CD4-positive, alpha-beta memory T cell (primary cell): ENCODE measurements at places on chromosomes 12 and 14. TPM values are rescaled to one million over a fixed set of nuclear protein-coding genes. Genes with fewer than 3 reads are reported as not detected.

The FAM216A gene
- 16.4 TPM for total RNA-seq

The TOMM20L gene
- total RNA-seq, result not detected

The WNT1 gene
- total RNA-seq, result 1.8 TPM

The SRSF5 gene
- 964 TPM for total RNA-seq

DNA sequence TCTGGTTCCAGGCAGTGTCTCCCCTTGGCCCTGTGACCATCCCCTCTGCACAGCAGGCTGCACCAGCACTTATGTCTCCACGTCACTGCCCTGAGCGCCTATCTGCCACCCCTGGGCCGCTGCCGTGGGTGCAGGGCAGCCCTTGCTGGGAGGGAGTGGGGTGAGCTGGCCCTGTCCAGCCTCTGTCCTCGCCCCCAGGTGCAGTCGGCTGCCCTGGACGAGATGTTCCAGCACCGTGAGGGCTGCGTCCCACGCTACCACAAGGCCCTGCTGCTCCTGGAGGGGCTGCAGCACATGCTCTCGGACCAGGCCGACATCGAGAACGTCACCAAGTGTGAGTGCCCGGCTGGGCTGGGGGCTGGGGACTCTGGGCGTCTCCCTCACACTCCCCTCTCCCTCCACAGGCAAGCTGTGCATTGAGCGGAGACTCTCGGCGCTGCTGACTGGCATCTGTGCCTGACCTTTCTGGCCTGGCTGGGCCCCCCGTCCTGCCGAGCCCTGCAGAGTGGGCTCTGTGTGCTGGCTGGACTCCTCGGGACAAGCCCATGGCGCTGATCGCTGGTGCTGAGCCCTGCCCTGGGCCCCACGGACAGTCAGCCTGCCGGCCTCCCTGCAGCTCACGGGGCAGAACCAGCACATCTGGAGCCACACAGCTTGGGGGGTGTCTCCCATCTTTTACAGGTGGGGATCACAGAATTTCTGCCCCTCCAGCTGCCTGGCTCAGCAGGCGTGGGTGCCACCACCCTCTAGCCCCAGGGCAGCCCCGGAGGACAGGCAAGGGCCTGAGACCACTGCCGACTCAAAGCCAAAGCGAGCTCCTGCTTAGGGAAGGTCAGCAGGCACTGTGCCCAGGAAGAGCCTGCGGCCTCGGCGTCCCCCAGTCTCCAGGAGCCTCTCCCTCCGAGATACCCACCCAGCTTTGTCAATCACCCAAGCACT, 7.9 kb upstream of the PUS1 start:
- no peak for DNase-seq

GRCh38 chr14:52360831-52361230, 46.7 kb downstream of the PTGER2 start:
- no peak for DNase-seq

GRCh38 chr12:34406996-34407300, 384.7 kb downstream of the ALG10 start:
- no peak for DNase-seq

GRCh38 chr12:12587878-12588277, 23.8 kb upstream of the CREBL2 start:
- DNase-seq, result no peak

- no peak for DNase-seq
Observed at GRCh38 chr12:115383668-115384067, 699.7 kb upstream of the TBX3 start.

- peak; percentile 15 for DNase-seq
Observed at GRCh38 chr12:19130224-19131024, 891 bp downstream of the PLEKHA5 start.

DNA sequence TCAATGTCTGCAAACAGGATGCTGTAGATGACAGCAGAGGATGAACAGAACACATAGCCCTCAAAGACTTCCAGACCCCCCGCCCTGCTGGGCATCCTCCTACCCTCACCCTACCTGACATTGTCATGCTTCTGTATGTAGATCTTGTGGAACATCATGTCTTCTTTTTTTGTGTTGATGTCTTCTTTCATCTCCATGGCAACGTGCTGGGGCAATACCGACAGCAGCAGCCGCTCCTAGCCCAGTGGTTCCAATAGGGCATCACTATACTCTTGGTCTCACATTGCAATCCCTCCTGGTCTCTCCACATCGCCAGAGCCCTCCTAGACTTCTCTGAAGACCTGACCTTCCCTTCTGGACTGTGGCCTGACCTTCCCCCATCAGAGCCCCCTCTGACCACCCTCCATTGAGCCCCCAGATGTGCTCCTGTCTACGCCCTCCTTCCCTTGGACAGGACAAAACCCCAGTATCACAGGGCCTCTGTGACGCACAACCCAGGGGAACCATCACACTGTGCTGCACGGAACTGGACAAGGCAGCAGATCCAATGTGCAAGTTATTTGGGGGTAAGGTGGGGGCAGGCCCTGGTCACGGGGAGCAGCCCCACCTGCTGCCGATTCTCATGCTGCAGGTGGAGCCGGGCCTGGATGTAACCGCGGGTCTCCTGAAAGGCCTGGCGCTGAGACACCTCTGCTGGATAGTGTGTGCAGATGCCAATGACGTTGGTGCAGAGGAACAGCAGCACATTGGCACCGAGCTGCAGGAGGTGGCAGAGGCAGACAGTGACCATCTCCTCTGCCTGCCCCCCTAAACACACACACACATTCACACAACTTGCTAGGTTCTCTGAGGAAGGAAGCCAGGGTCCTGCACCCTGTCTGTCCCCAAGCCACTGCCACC, 11.1 kb downstream of the ADCY6 start:
- DNase-seq, result no peak

GRCh38 chr14:102975662-102976061, 53.2 kb downstream of the AMN start:
- no peak for DNase-seq

DNA sequence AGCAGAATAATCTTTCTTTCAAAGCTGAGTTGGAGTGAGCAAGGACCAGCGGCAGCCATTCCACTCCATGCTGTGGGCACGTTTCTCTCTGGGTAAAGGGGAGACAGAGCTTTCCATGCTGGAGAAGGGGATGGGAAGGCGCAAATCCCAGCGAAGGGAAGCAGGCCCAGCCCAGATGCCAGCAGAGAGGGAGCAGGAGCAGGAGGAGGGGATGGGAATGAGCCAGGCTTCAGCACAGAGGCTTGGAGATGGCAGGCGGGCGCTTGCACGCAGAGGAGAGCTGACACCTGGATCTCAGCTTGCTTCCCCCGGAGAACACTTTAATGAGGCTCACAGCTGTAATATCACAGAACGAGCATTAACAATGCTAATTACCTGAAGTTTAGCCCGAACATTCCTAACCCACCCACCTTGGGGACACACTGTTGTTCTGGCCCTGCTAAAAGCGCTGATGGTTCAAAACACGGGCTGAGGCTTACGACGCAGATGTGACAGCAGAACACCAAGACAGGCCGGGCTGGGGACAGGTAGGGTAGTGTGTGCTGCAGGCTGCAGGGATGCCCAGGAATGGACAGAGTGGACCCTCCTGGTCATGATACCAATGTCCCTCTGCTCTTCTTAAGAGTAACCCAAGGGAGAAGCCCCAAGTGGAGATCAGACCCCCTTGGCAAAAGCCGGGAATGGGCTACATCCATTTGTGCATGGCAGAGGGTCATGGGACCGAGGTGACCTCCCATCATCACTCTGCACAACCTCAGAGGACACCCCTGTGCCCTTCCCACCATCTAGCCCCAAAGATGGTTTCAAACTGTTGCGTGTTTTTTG, 288.6 kb downstream of the DPF3 start:
- no peak for DNase-seq

GRCh38 chr12:90854136-90854689, 100.8 kb downstream of the CCER1 start:
- DNase-seq, result no peak

DNA sequence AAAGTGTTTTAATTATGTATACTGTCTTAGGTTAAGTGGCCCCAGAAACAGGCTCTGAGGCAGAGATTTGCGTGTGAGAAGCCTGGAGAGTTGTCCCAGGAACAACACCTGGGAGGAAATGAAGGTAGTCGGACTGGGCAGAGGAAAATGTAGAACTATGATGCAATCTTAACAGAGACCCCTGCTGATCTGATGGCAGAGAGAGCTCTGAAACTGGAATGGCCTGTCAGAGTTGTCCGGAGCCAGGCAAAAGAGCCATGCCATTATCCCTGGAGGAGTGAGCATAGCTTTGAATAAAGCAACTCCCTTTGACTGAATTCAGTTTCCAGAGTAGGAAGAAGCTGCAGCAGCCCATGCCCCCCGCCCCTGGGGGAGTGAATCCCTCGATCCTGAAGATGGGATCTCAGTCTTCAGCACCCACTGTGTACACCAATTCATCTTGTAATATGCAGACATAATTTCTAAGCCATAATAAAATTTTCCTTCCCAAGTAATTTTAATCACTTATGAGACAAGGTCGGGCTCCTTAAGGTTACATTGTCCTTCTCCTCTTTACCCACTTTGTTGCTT, 264.8 kb downstream of the PDZRN4 start:
- no peak for DNase-seq
